ENCODE measurements at places on chromosomes 1 and 21.

- DNase-seq: no peak
Observed at GRCh38 chr1:219573960-219574359, 38.9 kb downstream of the ZC3H11B start.

GRCh38 chr1:222953585-222953984 lies 138.7 kb downstream of the DISP1 start:
- DNase-seq: no peak

GRCh38 chr1:192512426-192513162 lies 63.0 kb upstream of the RGS1 start:
- no peak for DNase-seq

DNA sequence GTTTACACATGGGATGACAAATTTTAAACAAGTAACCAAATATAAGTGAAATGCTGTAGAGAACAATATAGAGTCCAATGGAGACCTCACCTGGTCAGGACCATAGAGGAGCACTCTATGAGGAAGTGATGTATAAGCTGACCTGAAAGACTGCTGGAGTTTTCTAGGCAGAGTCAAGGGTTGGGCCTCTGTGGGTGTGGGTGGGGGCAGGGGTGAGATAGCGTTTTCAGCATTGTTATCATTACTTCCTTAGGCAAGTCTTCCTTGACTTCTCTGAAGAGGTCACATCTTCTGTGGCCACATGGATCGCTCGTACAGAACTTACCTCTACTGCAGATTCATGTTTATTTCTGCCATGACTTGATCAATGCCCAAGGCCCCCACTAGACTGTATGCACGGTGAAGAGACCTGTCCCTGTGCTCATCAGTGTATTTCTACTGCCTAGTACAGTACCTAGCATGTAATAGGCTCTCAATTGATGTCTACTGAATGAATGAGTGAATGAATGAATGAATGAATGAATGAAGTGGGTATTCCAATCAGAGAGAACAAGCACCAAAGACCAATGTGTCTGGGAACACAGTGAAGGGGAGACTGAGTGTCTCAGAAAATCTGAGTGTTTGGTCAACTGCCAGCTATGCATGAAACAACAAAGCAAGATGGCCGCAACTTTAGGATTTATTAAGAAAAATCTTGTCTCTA lies 116.5 kb downstream of the RNF220 start:
- no peak for DNase-seq

- no peak for DNase-seq
Observed at GRCh38 chr1:9651565-9652378, at the start of gene PIK3CD. Gene PIK3CD (plus strand): TSS chr1:9651731. CDS start chr1:9710456, 58,725 bp downstream.

DNA sequence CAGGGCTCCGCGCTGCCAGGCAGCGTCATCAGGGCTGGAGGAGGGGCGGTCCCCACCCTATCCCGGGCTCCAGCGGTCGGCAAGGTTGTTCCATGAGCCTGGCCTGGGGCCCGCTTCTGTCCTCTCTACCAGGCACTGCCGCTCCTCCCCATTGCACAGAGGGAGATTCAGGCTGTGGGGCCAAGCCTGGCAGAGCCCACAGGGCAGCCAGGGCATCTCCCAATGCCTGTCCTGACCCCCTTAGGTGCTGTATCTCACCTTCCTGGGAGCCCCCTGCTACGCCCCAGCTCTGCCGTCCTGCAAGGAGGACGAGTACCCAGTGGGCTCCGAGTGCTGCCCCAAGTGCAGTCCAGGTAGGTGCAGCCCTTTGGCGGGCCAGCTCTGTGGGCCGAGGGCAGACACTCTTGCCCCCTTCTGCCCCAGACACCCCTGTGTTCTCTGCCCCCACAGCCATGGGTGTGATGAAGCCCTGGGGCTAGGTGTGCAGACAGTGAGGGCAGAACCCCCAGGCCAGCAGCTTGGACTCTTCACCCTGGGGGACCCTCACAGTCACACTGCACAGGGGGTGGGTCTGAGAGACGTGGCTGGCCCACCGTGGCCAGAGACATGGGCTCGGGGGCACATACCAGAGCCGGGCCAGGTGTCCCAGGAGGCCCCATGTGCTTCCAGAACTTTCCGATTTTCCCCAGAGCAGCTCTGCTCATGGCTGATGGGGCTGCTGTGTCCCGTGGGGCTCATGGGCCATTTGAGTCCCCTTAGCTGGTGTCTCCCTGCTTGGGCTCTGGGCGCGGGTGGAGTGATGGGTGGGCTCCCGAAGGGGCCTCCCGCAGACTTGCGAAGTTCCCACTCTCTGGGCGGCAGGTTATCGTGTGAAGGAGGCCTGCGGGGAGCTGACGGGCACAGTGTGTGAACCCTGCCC lies 1.6 kb downstream of the TNFRSF14 start:
- no peak for DNase-seq

DNA sequence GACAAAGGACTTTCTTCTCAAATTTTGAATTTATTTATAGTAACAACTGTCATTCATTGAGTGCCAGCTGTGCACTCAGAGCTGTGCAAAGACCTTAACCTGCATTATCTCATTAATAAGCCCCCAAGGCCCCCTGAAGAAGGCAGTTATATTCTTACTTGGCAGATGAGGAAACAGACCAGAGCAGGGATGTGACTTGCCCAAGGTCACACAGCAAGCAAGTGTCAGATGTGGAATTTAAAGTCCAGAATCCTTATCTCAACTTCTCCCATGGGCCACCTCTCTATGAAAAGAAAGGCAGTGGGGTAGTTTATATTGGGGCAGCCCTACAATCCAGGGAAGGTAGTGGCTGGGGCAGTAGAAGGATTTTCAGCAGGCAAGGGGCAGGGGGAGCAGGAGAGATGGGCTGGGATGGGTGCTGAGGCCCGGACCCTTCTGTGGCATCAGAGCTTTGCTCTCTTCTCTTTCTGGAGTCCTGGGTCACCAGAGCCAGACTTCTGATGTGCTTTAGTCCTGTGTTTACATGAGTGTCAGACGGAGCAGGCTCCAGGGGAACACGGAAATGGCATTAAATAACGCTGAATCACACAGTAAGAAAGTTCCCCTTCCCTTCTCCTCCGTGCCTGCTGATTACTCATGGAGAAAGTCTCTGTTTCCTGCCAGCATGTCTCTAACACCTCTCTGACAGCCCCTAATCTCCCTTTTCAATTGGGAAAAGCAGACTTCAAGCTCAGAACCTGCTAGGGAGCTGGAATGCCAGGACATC lies 39.5 kb downstream of the EPHB2 start:
- no peak for DNase-seq

DNA sequence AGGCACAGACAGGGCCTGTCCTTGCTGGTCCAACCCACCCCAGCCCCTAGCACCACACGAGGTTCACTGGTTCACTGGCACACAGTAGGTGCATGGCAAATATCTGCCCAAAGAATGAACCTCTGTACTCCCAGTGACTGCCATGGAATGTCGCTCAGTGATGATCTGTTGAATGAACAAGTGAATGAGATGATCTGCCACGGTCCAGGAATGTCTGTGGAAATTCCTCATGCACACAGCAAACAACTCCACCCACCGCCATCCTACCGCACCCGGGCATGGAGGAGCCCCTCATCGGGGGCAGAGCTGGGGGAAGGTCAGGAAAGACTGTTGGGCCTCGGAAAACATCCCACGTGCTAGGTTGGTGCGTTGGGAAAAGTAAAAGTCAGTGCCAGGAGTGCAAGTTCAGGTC lies 1.7 kb downstream of the HSPG2 start:
- no peak for DNase-seq

GRCh38 chr1:181169281-181169865 lies 80.9 kb downstream of the IER5 start:
- no peak for DNase-seq

GRCh38 chr1:54808443-54809207 lies 7.5 kb upstream of the TTC22 start:
- DNase-seq: no peak

DNA sequence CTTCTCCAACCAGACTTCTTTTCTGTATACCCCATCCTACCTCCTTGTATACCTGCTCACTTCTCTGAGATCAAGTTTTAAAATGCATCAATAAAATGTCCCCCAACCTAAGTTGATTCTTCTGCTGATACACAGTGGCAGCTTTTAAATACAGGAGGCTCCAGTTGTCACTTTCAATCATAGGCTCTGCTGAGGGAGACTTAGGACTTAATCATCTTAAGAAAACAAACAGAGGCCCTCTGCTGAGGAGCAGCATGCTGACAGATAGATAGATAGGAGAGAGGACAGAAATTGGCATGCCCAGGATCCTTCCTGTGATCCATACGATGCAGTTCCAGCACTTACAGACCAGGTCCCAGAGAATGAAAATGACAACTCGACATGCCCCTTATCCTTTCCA lies 311.0 kb upstream of the PROX1 start:
- DNase-seq: no peak

DNA sequence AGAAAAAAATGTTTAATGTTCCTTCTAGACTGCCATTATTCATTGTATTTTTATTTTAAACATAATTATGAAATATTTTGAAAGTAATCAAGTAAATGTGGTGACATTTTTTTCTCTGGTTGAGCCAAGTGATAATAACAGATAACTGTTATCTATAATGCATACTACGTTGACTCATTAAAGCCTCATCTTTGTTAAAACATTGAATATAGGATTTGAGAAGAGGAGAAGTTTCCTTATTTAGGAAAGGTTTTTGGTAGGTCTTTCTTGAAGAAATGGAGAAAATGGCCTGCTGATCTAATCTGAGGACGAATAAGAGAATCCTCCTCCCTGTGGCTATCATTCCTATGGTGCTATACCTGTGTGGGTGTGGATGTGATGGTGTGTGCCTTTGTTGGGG lies 89.0 kb downstream of the NFIA start:
- DNase-seq: no peak

DNA sequence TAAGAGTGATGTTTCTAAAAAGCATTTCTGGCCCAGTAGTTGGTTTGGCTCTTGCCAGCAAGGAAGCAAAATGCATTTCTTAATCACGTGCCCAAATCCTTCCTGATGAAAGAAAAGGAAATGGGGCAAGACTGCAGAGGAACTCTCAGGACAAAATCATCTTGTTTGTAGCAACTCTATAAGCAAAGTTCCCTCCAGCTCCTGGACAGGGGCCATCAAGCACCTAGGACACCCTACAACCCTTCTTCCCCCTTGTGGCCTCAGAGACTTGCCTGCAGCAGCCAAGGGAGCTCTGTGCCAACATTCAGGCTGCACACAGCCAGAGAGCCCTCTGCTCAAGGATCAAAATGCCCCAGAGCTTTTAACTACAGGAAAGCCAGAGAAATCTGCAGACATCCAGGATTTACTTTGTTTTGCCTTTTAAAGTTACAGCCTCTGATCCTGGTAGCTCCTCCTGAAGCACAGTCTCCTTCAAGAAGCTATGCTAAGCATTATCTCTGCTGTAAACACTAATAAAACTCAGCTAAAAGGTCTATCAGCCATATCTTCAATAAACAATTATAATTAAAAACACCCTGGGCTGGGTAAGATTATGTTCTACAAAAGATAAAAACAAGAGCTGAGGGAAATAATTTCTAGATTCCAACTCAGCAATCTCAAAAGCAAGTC lies 105.0 kb downstream of the KIAA0319L start:
- peak; percentile 13 for DNase-seq

GRCh38 chr1:68808351-68808750 lies 311.5 kb upstream of the DEPDC1 start:
- DNase-seq: no peak

DNA sequence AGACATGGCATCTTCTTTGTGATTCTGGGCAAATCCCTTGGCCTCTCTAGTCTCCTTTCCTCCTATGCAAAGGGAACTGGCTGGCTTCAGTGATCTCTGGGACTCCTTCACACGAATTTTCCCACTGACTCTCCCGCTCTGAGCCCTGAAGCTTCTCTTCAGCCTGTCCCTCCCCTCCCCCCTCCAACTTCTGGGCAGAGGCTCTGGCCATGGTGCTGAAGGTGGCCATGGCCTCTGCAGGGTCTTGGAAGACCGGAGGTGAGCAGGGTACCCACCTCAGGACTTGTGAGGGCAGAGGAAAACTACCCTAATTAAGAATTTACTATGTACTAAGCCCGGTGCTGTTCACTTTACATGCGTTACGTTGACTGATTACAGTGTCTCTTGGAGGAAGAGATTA lies 29.4 kb upstream of the POU3F1 start:
- no peak for DNase-seq

DNA sequence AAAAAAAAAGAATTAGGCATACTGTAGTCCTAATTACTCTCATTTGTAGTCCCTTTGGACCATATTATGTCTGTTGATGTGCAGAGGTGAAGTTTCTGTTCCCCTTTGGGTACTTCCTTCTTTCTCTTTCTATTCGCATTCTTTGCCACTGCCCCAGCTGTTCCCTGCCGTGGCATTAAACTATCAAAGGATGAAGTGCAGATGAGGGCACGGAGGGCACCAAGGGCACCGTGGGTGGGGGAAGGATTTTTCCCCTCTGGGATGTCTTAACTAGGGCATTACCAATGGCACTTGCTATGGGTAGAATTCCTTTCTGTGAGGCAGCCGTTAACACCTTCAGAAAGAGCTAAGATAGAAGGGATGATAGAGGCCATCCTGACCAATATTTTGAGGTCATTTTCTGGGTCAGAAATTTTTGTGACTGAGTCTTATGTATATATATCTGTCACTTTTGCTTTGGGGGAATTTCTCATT lies 4.9 kb upstream of the MAPKAPK2 start:
- DNase-seq: peak; percentile 51

DNA sequence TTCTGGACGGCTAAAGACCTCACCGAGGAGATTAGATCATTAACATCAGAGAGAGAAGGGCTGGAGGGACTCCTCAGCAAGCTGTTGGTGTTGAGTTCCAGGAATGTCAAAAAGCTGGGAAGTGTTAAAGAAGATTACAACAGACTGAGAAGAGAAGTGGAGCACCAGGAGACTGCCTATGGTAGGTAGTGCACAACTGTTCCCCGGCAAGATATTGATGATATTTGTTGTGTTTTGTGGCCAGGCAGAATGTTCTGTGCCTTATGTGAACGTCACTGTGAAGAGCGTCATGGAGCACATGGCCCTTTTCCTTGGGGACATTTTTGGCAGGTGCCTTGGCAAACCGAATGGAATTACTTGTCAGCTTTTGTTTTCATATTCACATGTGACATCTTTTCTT lies 191.7 kb downstream of the DISC1 start:
- DNase-seq: no peak

GRCh38 chr1:11693024-11693590 lies 1.6 kb downstream of the DRAXIN start:
- peak; percentile 57 for DNase-seq

- DNase-seq: no peak
Observed at GRCh38 chr1:182315167-182315556, 76.4 kb downstream of the GLUL start.
